ENCODE measurements at places on chromosomes 7 and 10.
A peak's percentile ranks its signal among the peaks of the same experiment; 100 is the strongest.

GRCh38 chr10:93498166-93498565 lies 1.8 kb downstream of the CEP55 start:
- DNase-seq: no peak

DNA sequence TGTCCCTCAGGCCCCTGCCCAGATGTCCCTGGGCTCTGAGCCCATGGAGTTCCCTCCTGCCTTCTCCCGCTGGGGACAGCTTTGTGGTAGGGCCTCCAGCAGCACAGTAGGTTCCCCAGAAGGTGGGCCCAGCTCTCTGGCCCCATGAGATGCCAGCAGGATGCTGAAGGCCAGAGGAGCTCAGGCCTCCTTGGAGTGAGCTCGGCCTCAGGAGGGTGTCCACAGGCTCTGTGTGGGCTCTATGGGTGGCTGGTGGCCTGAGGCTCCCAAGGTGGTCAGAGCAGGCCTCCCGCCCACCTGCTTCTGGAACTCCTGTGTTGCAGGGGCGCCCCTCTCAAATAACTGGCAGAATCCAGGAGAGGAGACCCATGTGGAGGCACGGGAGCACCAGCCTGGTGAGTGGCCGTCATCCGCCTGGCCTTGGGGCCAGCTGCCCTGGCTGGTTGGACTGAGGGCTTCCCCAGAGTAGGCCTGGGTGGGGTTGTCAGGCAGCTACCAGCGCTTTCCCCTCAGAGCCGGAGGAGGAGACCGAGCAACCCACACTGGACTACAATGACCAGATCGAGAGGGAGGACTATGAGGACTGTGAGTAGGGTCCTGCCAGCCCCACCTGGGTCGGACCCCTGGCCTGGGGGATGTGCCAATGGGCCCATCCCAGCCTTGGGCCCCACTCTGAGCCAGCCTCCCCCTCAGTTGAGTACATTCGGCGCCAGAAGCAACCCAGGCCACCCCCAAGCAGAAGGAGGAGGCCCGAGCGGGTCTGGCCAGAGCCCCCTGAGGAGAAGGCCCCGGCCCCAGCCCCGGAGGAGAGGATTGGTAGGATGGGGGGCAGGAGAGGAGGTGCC lies 3.2 kb downstream of the AEBP1 start:
- DNase-seq: no peak

GRCh38 chr10:78191301-78191700 lies 157.6 kb downstream of the RPS24 start:
- DNase-seq: no peak

DNA sequence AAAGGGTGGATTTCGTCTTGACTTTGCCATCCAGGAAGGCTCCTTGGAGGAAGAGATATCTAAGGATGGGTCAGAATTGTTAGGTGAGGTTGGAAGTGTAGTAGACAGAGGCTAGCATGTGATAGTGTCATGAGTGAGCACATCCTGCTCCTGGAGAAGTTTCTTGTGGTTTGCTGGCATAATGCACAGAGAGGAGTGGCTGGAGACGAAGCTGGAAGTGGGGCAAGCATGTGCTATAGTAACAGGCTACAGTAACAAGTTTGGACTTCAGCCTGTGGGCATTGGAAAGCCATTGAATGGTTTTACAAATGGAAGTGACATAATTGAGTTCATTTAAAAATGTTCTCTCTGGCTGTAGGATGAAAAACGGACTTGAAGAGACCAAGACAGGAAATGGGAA lies 175.6 kb upstream of the VWC2 start:
- DNase-seq: no peak

- no peak for DNase-seq
Observed at GRCh38 chr7:95749515-95749914, 22.8 kb upstream of the DYNC1I1 start.

- DNase-seq: no peak
Observed at GRCh38 chr7:25180592-25180923, 47.7 kb downstream of the NPVF start.

GRCh38 chr7:44335184-44335583 lies 9.8 kb upstream of the CAMK2B start:
- no peak for DNase-seq

GRCh38 chr7:127209886-127210285 lies 42.9 kb downstream of the GRM8 start:
- no peak for DNase-seq

DNA sequence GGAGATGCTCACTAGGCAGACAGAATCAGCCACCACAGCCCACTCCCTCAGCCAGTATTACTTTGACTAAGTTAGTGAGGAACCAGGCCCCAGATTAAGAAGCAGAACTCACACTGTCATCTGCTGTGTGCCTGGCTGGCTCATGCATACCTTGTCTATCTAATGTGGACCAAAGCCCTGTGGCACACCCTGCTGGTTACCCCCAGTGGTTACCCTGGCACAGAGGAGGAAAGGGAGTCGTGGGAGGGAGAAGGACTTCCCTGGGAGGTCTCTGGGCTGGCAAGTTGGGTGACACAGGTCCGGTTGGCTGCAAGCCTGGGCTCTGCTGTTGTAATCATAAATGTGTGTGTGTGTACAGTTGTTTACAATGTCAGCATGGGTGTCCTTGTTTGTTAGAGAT lies 7.5 kb upstream of the SH2D4B start:
- peak; percentile 27 for DNase-seq

- DNase-seq: no peak
Observed at GRCh38 chr7:44067064-44067951, 1.9 kb upstream of the PGAM2 start.

GRCh38 chr7:137956591-137956990 lies 45.3 kb downstream of the CREB3L2 start:
- DNase-seq: no peak

GRCh38 chr7:22240904-22241571 lies 115.9 kb downstream of the RAPGEF5 start:
- no peak for DNase-seq

GRCh38 chr7:140722254-140722653 lies 25.7 kb downstream of the NDUFB2 start:
- DNase-seq: no peak

DNA sequence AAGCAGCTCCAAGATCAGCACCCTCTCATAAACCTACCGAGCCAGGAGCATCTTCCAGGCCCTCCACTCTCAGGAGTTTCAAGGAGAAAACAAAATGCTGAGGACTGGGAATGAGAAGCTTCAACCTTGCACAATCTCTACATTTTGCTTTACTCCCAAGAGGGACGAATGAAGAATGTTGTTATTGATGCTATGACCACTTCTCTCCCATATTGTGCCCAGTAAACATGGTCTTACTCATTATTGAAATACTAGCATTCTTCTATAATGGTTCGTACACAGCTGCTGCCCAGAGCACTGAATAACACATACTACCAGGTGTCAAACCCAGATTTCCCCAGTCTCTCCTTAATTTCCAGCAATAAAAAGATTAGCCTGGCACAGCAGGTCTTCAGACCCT lies 63.4 kb upstream of the BET1 start:
- no peak for DNase-seq

GRCh38 chr10:58278274-58278961 lies 9.5 kb downstream of the CISD1 start:
- no peak for DNase-seq

- DNase-seq: no peak
Observed at GRCh38 chr10:70357565-70357964, 24.9 kb downstream of the LRRC20 start.

DNA sequence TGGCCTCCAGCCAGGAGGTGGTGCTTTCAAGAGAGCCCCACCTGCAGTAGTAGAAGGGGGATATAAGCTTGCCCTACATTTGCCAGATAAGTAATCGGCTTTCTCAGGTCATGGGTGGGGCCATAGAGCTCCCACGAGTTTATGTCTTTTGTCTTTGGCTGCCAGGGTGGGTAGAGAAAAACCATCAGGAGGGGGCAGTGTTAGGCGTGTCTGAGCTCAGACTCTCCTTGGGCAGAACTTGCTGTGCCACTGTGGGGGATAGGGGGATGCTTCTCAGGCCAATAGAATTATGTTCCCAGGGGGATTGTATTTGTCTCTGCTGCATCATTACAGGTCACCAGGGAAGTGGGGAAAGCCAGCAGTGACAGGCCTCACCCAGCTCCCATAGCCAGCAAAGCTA lies 12.3 kb upstream of the MRPS33 start:
- no peak for DNase-seq

Data from stimulated activated CD8-positive, alpha-beta memory T cell treated with anti-CD3 and anti-CD28 coated beads, Interleukin-15, amount 100 ng/mL, for 48 hours (primary cell).